Natural killer cell (primary cell): ENCODE measurements at places on chromosomes 3 and 15. TPM values are rescaled to one million over a fixed set of nuclear protein-coding genes. Genes with fewer than 3 reads are reported as not detected.

DNA sequence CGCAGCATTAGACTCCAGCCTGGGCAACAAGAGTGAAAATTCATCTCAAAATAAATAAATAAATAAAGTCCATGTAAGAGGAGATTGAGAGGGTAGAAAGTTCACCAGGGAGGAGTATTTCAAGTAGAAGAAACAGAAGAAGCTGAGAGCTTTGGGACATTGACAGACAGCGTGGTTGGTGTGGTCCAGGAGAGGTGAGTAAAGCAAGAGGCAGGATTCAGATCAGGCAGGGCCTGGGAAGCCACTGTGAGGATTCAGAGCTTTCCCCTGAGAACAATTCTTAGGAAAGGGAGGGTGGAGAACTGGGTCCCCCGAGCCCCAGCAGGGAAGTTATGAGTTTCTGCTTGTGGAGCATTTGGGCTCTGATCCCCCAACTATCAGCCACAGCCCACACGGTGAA, 54.2 kb upstream of the AMOTL2 start:
- no peak for DNase-seq

The PLA1A gene
- 0.34 TPM for total RNA-seq

The CNTN4 gene
- total RNA-seq = not detected

GRCh38 chr3:142040941-142041491, 108.3 kb downstream of the TFDP2 start:
- DNase-seq = no peak

- DNase-seq = peak; percentile 10
Observed at GRCh38 chr3:159263750-159264553, 462.1 kb downstream of the MFSD1 start.

The DLEC1 gene
- total RNA-seq = 7.0 TPM

GRCh38 chr3:139302084-139302800, 41.6 kb upstream of the MRPS22 start:
- no peak for DNase-seq

The TMEM212 gene
- not detected for total RNA-seq

- no peak for DNase-seq
Observed at GRCh38 chr15:48498828-48499227, 146.7 kb downstream of the FBN1 start.

DNA sequence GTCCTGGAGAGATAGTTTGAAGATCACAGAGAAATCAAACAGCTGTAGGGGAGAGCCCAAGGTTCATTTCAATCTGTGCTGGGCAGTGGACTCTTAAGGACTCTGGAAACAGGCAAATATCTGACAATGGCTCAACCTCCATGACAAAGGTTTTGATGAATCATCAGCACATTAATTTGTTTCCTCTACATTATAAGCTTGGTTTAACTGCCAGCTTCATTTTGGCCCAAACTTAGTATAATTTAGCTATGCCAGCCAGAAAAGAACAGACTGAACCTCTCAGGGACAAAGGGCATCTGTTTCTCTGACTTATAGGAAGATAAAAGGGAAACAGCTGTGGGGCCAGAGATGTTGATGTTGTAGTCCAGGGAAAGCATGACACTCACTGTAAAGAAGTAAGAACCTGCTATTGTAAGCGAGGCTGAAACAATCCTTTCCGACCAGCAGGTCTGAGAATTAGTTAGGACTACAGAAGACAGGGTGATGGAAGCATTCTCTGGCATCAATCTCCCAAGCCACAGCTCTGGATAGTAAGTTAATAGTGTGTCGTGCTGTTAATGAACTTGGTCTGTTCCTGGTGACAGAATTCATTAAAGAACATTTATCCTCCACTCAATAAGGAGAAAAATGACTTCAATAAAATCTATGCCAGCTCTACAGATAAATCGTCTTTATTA, 110.1 kb downstream of the KCNMB2 start:
- DNase-seq = no peak

DNA sequence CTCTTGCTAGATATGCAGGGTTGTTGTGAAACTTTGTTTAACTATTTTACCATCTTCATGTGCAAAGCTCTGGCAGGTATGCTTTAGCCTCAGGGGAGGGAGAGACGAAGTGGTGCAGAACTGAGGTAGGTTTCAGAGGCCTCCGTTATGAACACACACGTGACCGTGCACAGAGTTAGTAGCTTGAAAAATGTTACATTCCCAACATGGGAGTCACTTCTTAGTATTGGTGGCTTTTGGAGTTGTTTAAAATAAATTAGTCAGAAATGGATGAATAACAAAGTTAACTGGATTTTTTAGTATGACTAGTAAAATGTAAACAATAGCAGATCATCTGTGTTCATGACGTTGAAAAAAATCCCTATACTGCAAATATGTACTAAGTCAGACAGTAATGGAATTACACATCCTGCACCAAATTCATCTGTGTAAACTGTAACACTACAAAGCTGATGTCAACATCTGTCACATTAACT, 279.6 kb downstream of the KLF13 start:
- DNase-seq = no peak

DNA sequence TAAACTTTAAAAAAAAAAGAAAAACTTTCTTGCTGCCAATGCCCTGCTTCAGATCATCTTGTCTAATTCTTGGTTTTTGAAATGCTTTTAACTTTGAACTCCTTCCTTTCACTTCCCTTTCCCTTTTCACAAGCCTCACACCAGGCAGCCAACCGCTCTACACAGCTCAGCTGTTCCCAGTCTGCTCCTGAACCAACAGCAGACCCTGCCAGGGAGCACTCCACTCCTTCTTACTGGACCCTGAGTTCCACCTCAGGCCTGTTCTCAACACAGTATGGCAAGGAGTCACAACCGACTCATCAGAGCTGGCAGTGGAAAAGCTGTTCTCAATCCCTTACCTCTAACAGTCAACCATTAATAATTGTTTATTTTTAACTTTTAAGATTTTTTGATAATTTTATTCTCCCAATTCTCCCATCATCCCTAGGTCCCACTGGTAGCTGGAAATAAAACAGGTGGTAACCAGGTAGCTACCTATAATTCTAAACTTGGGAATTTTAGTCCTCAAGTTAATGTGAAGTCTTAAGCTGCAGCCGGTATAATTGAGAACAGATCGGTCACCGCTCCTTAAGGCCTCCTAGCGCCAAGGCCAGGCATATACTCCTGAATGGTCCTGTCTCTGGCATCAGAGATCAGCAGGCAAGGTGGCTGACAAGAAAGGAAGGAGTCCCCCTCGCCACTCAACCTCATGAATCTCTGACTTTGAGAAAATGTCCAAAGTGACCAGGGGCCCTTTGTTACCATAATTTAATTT, 43.9 kb downstream of the BOC start:
- no peak for DNase-seq

GRCh38 chr3:123295901-123296250, 94.1 kb downstream of the SEC22A start:
- DNase-seq = no peak

DNA sequence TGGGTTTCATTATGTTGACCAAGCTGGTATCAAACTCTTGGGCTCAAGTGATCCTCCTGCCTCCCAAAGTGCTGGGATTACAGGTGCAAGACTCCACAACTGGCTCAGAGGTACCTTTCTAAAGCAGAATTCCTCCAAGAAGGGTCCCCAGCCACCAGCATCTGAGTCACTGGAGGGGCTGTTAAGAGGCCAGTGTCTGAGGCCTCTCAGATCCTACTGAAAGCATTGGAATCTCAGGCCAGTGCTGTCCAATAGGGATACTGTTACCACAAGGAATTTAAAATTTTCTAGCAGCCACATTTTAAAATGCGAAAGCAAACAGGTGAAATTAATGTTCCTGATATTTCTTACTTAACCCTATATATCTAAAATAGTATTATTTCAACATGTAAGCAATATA, 1.3 kb downstream of the CAV3 start:
- DNase-seq = no peak

The HRH1 gene
- not detected for total RNA-seq

DNA sequence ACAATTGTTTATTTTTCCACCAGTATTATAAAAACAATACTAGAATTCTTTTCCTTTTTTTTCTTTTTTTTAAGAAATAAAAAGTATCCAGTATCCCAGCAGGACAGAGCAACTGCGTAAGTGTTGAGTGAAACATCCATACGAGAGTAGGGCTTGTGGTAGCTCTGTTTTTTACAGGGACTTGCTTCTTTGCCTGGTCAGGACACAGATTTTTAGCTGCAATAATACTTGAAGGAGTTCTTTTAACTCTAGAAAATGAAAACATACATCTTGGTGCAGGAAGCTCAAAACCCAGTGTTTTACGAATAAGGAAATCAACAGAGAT, 297.7 kb upstream of the NR2E3 start:
- DNase-seq = no peak

The LMOD3 gene
- not detected for total RNA-seq

The STXBP5L gene
- not detected for total RNA-seq

The CKMT1B gene
- not detected for total RNA-seq

DNA sequence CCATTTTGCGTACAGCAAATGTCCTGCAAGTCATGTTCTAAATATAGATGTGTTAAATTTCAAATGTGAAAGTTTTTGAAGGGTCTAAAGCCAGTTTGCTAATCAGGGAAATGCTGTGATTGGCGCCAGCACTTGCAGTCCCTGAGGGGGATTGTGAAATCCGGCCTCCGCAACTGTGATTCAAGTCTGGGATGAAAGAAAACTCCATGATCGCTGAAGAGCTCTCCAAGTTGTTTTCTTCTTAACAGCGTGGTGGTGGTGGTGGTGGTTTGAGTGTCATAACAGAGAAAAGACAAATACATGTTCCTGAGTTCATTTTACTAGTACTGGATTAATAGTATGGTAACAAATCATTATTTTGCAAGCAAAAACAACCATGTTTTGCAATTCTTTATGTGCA, 51.8 kb downstream of the MITF start:
- DNase-seq = no peak

DNA sequence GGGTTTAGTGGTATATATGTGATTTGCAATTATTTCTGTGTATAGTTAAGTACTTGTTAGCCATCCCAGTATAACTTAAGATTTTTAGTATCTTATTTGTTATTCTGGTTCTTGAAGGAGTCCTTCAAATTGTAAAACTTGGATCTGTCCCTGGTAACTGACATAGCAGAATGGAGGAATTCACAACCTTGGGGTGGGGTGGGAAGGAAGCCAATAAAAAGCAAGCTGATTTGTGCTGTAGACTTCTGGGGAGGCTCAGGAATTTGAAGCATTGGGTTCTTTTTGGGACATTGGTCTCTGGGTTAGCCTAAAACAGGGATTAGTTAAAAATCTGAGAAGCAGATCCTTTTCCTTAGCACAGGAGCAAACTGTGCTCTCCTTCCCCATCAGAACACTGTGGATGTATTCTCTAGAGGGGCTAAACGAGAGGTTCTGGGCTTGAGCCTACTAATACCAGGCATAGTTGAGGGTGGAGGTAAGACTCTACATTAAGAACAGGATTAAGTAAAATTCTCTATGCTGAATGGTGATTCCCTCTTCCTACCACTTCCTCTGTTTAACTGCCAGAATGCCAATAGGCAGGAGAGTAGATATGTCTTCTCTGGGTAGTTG, 42.2 kb downstream of the GMPS start:
- no peak for DNase-seq

DNA sequence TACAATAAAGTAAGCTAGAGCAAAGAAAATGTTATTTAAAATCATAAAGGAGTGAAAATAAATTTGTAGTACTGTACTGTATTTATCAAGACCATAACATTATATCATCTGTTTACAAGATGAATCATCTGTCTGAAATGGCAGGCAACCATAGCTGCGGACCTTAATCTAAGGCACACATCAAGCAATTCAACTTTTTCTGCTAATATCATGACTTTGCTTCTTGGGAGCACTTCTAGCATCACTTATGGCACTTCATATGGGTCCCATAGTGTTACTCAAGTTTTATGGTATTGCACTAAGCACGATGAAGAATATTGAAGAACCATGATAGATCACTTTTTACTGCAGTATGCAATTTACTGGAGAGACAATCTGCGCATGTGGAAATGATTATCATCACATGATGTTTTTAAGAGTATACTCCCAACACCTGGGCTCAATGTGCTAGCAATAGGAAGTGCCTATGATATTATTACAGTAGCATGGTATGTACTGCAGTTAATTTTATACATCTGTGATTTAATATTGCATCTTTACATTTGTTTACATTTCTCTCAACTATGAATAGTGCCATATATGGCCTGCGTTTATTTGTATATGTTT, 137.7 kb upstream of the NECTIN3 start:
- DNase-seq = no peak

The SLC22A14 gene
- total RNA-seq = not detected

DNA sequence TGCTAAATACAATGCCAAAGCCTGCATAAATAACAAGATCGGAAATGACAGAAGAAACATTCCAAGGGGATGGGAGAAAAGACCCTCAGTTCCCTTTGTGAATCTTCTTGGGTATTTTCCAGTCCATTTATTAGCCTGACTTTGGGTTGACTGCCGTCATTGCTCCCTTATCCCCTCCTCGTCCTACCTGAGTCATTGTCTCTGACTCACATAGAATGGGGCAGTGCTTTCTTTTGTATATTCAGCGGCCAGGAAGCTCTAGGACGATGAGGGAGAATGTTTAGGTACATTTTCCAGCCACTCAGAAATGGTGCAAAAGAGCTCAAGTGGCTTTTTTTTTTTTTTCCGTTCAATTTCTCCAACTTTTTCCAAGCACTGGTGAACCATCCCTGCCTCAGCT, 71.6 kb downstream of the KAT2B start:
- DNase-seq = no peak

DNA sequence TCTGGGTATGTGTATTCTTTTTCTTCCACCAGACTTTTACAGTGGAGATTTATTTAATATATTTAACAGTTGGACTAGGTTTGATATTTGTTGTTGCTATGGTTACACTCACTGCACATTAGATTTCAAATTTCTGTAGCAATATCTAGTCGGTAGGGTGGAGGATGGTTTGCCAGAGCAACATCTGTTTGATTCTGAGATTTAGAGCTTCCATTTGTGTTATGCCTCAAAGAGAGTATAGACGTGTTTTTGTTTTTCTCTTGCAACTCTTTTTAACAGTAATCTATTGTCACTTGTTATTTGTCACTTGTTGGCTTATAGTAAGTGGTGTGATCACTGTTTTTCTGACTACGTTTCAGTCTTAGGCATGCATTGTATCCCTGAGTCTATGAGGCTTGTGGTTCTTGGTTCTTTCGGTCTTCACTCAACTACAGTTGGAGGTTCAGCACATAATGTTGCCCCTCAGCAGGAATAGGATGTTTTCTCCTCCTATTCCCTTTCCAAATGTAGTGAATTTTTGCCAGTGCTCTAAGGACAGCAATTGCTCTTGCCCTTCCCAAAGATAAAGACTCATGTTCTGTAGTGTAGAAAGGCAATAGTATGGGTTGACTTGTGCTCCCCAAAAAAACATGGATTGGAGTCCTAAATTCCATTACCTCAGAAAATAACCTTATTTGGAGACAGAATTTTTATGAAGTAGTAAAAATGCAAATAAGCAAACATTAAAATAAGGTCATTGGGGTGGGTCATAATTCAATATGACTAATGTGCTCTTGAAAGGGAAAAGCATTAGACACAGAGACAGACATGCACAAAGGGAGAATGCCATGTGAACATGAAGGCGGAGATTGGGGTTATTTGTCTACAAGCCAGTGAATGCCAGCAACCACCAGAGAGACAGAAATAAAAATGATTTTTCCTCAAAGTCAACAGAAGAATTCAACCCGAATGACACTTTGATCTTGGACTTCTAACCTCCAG, 692.1 kb downstream of the DIPK2A start:
- DNase-seq = no peak
